ENCODE measurements at places on chromosomes 6 and 20. TPM values are rescaled to one million over a fixed set of nuclear protein-coding genes. Genes with fewer than 3 reads are reported as not detected.

DNA sequence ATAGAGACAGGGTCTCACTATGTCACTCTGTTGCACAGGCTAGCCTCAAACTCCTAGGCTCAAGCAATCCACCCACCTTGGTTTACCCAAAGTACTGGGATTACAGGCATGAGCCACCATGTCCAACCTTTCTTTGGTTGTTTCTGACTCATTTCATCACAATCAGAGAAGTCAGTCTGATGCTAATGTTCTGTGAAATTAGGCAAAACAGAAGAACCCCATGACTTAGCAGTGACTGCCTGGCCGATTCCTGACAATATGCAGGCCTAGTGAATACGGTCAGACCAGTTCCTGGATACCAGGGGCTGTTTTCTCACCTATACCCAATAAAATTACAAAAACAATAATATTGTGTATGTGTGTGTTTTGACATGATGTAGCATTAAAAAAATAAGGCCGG lies 58.8 kb upstream of the BTN3A2 start:
- peaks cover 14% of the 10 kb centered on the region for H3K36me3 ChIP-seq
- no peaks in the 10 kb centered on the region for H3K27me3 ChIP-seq
- DNase-seq, result no peak
- H3K27ac ChIP-seq, result no peak overlapping the region
- no peak overlapping the region for H3K4me3 ChIP-seq

GRCh38 chr6:25202504-25202903 lies 76.7 kb upstream of the CARMIL1 start:
- no peaks in the 10 kb centered on the region for H3K4me1 ChIP-seq
- H3K27ac ChIP-seq, result no peak overlapping the region
- H3K27me3 ChIP-seq, result no peaks in the 10 kb centered on the region
- no peak for DNase-seq
- no peak overlapping the region for H3K4me3 ChIP-seq

- DNase-seq, result no peak
- H3K36me3 ChIP-seq, result no peaks in the 10 kb centered on the region
- H3K4me1 ChIP-seq, result no peaks in the 10 kb centered on the region
- no peaks in the 10 kb centered on the region for H3K27me3 ChIP-seq
- no peak overlapping the region for H3K27ac ChIP-seq
These were observed 70.1 kb downstream of the HECA start for GRCh38 chr6:139204978-139205377.

DYNLRB1 gene
- 229 TPM for total RNA-seq
